ENCODE measurements at places on chromosomes 11 and 22.

- no peak for DNase-seq
Observed at GRCh38 chr22:46598737-46599424, 21.3 kb upstream of the GRAMD4 start.

GRCh38 chr11:75349521-75350116 lies 1.8 kb downstream of the ARRB1 start:
- DNase-seq, result peak; percentile 60

DNA sequence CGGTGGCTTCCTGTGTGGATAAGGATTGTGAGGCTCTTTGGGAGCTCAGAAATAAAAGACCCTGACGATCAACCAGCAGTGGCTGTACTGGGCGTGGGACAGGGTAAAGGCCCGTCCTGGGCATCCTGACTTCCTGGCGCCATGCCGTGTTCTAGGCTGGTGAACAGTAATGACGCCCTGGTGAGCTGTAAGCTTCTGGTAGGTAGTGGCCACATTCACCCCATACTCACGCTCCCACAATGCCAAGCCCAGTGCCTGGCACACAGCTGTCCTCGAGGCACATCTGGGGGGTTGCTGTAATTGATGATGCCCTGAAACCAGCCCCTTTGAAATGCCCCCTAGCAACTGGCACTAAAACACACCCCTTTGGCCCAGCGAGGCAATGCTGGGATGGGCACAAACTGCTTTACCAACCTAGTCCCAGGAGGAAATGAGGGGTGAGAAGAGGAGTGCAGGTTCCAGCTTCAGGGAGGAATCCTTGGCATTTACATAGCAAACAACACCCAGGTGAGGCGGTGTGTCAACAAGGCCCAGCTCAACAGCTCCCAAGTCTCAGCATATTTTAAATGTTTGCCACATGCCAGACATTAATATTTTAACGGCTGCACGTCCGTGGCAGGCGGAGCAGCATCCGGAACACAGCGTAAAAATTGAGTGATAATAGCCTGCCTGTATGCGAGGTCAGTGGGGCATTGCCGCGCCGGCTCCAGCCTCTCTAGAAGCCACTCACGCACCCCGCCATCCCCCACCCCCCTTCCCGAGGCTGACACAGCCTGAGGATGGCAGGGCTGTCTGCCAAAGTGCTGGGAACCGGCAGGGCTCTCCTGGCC lies 79.3 kb downstream of the DSCAML1 start:
- peak; percentile 10 for DNase-seq

DNA sequence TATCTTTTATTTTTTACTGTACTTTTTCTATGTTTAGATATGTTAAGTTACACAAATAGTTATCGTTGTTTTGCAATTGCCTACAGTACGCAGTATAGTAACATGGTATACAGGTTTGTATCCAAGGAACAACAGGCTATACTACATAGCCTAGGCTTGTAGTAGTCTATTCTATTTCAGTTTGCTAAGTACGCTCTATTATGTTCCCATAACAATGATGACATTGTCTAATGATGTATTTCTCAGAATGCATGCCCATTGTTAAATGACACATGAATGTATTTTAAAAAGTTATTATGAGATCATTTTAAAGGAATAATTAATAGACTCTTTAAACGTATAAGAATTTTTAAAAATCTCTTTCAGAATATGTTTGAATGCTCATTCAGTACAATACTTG lies 696.7 kb upstream of the CCDC90B start:
- DNase-seq, result no peak

GRCh38 chr11:12126344-12127019 lies 16.1 kb downstream of the MICAL2 start:
- no peak for DNase-seq

- DNase-seq, result peak; percentile 98
Observed at GRCh38 chr11:69638941-69639681, 1.8 kb upstream of the CCND1 start.

GRCh38 chr11:76151556-76152085 lies 54.7 kb downstream of the WNT11 start:
- no peak for DNase-seq

- DNase-seq, result no peak
Observed at GRCh38 chr11:58941838-58942237, 2.5 kb downstream of the GLYATL1 start.

DNA sequence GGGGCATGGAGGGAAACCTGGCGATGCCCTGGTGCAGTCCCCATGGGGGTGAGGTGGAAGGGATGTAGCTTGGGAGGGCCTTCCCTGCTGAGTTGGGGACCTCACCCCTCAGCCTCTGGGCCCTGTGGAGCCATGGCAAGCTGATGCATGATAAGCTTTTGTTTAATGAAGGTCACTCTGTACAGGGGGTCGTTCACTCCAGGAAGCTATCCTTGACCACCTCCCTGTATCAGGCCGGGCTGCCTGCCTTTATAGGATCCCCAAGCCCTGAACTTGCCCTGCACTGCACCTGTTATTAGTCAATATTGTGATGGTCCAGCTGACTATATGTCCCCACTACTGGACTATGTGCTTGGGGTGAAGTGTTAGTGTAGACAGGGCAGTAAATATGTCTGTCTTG lies 49.7 kb upstream of the MYEOV start:
- no peak for DNase-seq

- no peak for DNase-seq
Observed at GRCh38 chr11:126720539-126721235, 279.9 kb downstream of the KIRREL3 start.

- peak; percentile 59 for DNase-seq
Observed at GRCh38 chr11:124302347-124303125, 11.2 kb downstream of the OR8D1 start.

DNA sequence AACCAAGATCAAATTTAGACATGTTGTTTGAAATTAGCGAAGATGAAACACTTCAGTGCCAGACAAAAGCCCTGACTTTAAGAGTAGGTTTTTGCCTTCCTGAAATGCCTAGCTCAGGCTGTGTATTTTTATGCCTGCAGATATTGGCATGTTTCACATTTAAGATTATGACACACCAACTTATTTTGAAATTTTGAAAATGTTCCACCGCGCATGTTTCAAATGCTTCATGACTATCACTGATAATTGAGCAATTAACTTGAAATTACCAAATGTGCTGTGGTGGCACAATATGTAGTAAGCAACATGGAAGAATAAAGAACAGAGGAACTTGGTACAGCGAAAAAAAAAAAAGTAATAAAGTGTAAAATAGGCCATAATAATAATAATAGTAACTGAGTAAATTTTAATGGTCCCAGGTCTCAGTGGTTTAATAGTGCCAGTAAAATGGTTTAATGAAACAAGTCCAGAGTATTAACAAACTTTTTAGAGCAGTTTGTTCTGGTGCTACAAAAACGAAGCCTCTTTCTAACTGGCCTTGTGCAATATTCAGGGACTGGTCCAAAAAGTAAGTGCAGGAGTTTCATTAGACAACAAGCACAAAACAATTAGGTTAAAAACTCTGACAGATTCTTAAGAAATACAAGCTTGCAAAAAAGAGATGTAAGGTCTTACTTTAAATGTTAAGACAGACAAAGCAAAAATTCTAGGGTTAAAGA lies 112.5 kb upstream of the SOX6 start:
- DNase-seq, result no peak

- no peak for DNase-seq
Observed at GRCh38 chr11:128509621-128510389, 77.6 kb downstream of the ETS1 start.

DNA sequence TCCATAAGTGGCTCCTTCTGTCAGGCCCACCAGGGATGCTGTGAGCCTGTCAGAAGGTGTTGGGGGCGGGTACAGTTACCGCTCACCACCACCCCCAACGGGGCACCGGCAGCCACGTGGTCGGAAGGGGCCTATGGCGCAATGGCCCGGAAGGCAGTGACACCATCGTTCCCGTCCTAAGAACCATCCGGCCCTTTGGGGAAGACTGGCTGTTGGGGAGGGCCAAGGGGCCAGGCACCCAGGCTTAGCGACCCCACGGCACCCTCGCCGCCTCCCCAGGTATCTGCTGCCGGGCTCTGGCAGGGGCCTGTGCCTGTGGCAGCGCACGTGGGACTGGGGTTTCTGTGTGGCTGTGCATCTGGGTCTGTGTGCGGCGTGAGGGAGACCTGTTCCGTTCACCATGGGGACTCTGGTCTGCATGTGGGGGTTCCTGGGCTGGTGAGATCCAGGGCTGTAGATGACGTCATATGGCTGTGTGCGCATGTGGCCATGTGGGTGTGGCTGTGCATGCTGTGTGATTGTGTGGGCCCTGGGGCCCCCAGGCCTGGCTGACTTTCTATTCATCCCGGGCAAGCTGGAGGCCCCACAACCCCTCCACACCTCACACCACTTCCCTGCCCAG lies 717 bp downstream of the OSM start:
- DNase-seq, result no peak

- DNase-seq, result no peak
Observed at GRCh38 chr11:101949680-101950220, 33.4 kb upstream of the ANGPTL5 start.

GRCh38 chr22:44546686-44547310 lies 48.8 kb upstream of the RTL6 start:
- no peak for DNase-seq

DNA sequence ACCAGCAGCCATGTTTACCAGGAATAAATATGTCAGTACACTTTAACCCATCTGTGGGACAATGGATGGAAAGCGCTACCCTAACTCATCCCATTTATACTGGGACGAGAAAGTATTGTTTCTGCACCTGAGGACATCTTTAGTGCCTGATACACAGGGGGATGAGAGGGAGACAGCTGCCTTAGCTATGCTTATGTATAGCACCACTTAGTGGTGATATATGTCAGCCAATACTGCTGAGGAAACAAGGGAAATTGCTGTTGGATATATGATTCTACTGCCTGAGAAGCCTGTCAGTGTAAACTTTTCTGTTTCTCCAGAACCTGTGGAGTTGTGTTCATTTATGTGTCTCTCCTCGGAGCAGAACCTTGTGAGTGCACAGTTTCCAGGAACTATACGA lies 13.3 kb upstream of the CEP295 start:
- peak; percentile 29 for DNase-seq

- DNase-seq, result no peak
Observed at GRCh38 chr11:130583801-130584211, 135.4 kb downstream of the ADAMTS15 start.

- no peak for DNase-seq
Observed at GRCh38 chr22:40040927-40041326, 46.2 kb downstream of the FAM83F start.

- no peak for DNase-seq
Observed at GRCh38 chr11:133070021-133070713, 462.1 kb downstream of the OPCML start.

DNA sequence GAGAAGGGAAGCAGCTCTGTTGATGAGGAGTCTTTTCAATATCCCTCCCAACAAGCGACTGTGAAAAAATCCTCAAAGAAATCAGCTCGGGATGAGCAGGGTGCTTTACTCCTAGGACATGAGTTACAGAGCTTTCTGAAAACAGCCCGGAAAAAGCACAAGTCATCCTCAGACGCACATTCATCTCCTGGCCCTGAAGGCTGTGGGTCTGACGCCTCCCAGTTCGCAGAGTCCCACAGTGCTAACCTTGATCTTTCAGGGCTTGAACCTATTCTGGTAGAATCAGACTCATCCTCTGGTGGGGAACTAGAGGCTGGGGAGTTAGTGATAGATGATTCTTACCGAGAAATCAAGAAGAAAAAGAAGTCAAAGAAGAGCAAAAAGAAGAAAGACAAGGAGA lies 7.7 kb downstream of the HMGXB4 start:
- no peak for DNase-seq

DNA sequence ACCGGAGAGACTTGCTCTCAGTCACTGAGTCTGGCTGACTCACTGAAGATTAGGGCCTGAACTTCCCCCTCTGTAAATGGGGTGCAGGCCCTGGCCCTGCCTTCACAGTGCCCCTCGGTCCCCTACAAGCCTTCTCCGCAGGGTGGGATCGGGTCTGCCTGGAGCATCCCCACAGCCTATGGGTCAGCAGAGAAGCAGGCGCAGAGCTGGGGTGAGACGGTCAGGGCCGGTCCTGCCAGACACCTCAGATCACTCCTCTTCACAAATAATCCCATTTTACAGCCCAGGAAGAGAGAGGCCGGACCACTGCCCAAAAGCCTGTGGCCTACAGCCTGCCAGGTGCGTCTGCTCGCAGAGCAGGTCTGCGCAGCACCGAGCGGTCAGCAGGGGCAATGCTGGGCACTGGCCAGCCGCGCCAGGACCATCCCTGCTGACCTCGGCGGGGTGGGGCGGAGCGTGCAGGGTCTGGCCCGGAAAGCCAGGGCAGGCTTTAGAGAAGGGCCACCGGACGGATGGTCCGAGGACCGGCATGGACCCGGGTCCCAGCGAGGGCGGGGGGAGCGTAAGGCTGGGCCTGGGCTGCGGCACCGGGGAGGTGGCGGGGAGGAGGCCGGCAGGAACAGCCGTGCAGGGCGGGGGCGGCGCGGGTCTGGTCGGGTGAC lies 522 bp upstream of the SEPTIN5 start:
- DNase-seq, result no peak

- DNase-seq, result no peak
Observed at GRCh38 chr11:104594228-104594958, 303.9 kb downstream of the CASP12 start.

DNA sequence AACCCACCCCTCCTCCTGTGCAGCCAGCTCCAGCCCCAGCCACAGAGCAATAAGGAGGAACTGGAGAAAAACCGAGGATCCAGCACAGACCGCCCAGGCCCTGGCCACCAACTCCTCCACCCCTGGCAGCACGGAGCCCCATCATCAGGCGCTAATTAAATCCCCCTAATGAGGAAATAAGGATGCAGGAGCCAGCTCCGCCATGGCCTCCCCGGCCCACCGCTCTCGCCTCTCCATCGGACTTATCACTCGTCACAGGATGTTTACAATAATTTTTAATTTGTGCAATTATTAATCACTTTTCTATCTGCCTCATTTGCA lies 42.6 kb downstream of the BUD13 start:
- DNase-seq, result no peak

GRCh38 chr11:47236482-47236881 lies 12.1 kb downstream of the ACP2 start:
- DNase-seq, result peak; percentile 65

DNA sequence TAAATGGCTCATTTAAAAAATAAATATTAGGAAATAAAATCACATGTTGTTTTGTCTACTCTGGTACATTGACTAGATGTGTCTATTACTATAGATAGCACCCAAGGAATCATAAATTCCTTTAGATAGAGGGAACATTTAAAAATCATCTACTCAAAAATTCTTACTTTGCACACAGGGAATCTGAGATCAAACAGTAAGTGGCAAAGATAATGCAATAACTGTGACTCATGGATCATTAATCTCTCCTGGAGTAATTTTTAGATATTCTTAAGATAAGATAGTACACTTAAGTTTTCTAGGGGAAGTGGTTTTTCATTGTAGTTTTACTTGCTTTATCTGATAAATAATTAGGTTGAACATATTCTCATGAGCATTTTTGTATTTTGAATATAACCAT lies 468.9 kb downstream of the LUZP2 start:
- no peak for DNase-seq

- no peak for DNase-seq
Observed at GRCh38 chr11:92845805-92846204, 123.6 kb upstream of the MTNR1B start.
